ENCODE measurements at places on chromosomes 6 and 20.
A peak's percentile ranks its signal among the peaks of the same experiment; 100 is the strongest.

DNA sequence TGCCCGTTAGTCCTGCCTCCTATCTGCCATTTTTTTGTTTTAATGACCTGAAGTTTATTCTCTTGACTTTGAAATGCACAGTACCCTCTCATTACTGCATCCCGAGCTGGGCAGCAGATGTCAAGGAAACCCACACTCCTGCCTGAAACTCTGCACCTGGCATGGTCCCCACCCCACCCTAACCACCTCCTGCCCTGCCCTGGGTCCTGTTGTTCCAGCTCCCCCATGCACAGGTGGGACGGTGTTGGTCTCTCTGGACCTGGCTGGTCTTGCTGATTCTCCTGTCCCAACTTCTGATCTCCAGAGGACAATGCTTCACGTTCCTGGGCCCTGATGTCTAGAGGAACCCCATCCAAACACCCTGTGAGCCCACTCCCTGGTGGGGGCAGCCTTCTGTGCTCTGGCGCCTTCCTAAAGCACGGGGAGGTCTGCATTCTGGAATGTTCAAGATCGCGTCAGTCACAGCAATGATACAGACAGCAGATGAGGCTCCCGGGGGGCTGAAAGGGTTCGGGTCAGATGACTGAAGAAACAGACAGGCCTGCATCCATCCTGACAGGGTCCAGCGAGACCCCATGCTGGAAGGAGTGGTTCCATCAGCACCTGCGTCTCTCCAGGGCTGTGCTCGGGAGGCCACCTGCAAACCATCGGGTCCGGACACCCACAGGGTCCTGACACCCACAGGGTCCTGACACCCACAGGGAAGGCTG lies 73.6 kb downstream of the ERMARD start:
- DNase-seq, result no peak

- no peak for DNase-seq
Measured at GRCh38 chr6:45212976-45213375, 115.2 kb upstream of the RUNX2 start.

DNA sequence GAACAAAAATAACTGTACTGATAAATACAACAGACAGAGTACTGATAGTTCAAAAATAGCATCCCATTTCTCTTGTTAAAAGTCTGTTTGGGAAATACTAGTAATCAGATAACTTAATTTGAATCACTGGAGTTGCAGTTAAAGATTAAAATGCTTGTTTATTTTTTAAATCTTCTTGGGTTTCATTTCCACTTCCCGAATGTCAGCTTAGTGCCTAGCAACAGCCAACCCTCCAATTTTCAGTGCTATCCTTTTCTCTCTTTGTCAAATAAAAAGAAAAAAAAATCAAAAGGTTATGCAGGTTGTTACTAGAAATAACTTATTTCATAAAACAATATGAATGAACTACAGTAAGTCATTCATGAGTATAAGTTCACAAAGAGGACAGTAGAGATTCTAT lies 257.7 kb upstream of the STXBP5 start:
- no peak for DNase-seq

DNA sequence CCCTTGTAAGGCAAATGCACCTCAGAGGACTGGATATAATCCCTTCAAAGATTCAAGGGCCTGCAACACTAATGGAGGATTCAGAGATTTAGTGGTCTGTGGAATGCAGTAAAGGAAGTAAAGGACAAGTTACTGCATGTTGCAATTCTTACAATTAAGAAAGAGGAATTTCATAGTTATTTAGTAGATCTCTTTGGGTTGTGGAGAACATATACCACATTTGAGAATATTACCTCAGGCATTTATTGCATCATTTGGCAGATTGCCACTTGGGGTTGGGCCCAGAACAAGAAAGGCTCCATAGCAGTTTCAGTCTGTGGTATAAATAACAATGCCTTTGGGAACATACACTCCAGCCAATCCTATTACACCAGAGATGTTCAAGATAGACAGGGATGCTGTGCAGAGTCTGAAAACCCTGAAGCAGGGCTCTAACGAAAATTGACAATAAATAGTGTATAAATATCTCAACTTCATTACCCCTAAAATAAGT lies 20.9 kb upstream of the EPM2A start:
- DNase-seq, result peak; percentile 70

- DNase-seq, result no peak
Measured at GRCh38 chr20:50391444-50392137, 118.6 kb upstream of the PTPN1 start.

GRCh38 chr6:160221423-160221822 lies 37.2 kb downstream of the SLC22A2 start:
- no peak for DNase-seq

- no peak for DNase-seq
Measured at GRCh38 chr6:105485456-105485855, 82.6 kb upstream of the PREP start.

- no peak for DNase-seq
Measured at GRCh38 chr6:26198722-26199056, 111.5 kb downstream of the HFE start.

- no peak for DNase-seq
Measured at GRCh38 chr6:7909323-7910276, 988 bp downstream of the TXNDC5 start.

GRCh38 chr20:63700199-63701050 lies 4.0 kb downstream of the TNFRSF6B start:
- DNase-seq, result no peak

GRCh38 chr20:1876975-1877608 lies 18.1 kb upstream of the SIRPA start:
- DNase-seq, result no peak

- DNase-seq, result no peak
Measured at GRCh38 chr6:157187182-157188083, 135.9 kb downstream of the TMEM242 start.

GRCh38 chr6:135522965-135523692 lies 25.6 kb upstream of the AHI1 start:
- DNase-seq, result no peak

- DNase-seq, result no peak
Measured at GRCh38 chr6:83443516-83443915, 12.7 kb upstream of the ME1 start.

GRCh38 chr20:13130061-13130706 lies 90.9 kb upstream of the ISM1 start:
- no peak for DNase-seq

GRCh38 chr6:106046116-106046853 lies 39.9 kb upstream of the PRDM1 start:
- no peak for DNase-seq

DNA sequence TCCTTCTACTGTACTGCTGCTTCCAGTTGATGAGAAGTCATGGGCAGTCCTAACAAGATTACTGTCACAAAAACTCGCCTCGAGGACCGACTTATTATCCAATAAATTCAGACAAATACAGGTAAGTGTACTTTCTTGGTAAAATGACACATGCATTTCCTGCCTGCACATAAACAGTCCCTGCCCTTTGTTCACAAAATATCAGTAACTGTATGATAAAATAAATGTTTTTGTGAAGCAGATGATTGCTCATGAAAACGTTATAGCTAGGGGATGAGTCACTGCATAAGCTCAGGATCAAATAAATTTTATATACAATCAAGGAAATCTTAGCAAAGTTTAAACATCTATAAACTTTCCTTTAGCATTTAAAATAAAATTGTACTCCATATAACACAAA lies 164.5 kb upstream of the RIPOR2 start:
- DNase-seq, result no peak

DNA sequence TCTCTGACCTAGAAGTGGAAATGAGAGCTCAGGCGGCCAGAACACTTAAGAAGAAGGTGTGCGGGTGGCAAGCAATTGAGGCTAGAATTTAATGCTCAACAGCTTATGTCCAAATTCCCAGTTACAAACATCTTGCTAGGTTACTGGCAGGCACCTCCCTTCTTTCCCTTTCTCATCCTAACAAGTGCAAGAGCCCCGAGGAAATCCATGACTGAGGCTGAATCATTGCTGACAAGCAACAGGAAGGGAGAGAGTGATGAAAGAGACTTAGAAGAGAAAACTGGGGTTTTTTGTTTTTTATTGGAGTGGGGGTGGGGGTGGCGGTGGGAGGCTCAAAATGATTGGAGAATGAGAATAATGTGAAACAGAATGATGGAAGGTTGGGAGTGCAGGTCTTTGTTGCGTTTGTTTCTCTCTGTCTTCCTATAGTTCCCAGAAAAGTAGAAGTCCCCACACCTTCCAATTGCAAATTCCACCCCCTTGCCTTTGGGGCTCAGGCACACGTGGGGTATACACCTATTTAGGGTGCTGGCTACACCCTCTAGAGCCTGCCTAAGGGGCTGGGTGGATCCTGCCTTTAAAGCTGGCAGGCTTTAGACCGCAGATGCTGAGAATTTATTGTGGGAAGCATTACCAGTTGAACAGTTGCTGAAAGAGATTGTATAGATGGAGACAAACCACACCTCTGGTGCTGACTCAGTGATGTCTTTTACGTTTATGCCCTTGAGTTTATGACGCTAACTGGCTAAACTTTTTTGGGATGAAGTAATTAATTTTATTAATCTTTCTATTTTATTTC lies 1.4 kb downstream of the FAM83B start:
- DNase-seq, result no peak

GRCh38 chr6:15892369-15892768 lies 229.5 kb upstream of the DTNBP1 start:
- DNase-seq, result no peak

- no peak for DNase-seq
Measured at GRCh38 chr6:134602123-134602522, 284.2 kb upstream of the SGK1 start.

DNA sequence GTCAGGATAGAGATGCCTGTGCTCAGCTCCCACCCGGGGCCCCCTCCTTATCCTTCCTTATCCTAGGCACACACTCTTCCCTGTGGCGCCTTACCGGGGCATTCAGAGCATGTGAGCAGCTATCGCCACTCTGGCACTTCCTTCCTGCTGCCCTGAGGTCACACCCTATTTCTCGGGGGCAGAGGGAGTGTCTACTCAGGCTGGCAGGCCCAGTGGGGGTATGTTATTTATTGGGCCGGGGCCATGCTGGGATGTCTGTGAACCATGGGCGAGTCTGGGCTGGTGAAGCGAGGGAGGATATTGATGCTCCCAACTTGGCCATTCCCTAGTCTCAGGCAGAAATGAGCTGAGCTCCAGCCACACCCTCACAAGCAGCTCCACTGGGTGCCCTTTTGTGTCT lies 3.9 kb upstream of the LY6G6D start:
- no peak for DNase-seq

DNA sequence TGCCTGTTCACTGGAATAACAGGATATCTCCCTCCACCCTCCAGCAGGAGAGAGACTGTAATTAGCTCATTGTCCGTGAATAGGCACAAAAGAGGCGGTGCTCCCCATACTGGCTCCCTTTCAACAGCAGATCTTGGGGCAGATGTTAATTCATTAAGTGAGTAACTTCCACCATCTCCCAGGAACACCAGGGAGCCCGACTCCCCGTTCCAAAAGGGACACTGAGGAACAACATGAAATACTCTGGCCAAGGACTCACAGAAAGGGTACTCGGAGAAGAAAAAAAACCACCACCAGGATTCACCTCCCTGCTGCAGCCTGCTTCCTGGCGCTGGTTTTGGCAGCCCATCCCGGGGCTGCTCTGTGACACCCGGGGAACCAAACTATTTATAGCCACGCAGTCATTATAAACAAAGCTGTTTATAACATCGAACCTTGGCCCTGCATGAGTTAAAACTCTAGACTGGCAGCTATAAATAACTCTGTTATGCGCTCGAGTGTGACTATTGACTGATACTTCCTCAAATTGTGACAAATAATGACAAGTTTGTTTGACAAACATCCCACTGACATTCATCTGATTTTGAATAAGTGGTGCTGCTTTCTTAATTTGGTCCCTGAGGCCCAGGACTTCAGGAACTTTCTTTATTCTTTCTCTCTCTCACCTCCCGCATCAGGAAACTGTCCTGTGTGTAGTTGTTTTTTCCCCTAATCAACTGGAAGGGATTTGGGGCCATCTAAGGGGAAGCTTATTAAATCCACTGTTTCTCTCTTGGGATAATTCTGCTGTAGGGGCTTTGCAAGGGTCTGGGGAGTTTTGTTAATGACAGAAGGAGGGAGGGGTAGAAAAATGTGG lies 521.6 kb downstream of the CD83 start:
- DNase-seq, result peak; percentile 9

DNA sequence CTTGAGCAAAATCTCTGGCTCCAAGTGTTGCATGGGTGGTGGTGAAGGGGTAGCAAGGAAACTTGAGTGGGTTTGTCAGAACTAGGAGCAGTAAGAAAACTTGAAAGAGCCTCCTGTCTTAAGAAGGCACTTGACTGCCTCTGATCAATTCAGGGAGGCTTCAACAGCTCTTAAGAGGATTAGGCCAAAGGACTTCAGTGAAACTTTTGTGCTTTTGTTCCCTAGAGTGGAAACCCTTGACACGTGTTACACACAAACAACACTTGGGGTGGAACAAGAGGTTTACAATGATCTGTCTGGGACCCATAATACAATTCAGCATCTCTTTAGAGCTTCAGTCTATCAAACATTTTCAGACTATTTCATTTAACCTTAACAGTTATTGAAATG lies 80.1 kb upstream of the ARMC2 start:
- no peak for DNase-seq

GRCh38 chr6:15386756-15387112 lies 140.9 kb downstream of the JARID2 start:
- no peak for DNase-seq

DNA sequence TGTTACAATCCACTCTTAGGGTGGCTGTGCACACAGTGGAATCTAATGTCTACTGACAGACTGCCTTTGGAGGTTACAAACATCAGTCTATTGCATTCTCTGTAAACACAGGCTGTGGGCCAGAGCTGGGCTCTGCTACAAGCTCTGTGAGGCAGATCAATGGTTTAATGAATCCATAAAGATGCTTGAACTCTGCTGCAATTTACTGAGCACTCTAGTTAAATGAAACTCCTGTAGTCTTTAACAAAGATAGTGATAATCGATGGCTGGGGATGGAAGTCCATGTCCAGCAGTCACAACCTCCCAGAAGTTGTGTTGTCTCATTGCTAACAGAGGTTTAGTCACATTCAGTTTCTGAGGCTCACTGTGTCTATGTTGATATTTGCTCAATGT lies 50.5 kb downstream of the SOBP start:
- no peak for DNase-seq

DNA sequence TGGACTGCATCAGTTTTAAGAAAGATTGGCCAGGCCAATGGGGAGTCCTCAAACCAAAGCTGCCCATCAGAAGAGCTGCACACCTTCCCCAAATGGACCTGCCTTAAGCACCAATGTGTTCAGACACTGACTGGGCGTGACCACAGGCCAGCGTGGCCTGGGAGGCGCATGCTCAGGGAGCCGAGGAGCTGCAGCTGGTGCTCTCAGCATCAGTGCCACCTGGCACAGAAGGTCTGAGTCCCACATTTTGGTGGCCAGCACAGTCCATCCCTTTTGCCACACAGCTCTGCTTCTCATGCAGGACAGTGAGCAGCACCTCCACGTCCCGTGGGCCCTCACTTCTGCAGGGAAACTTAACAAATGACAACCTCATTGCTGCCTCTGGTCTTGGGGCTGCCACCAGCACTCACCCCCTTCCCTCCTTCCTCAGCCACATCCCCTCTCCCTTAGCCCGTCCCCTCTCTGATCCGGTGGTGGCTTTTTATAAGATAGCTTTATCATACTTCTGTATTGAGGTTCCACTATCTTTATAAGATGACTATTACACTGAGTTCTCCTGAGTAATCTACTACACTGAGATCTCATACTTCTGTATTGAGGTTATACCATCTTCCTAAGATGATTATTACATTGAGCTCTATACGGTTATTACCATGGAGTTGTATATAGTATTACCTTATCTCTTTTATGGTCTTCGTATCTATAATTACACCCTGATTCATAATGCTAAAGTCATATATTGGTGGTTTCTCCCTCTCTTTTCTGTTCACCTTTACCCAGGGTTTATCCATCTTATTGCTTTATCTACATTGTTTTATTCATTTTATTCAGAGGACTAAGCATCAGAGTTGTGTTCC lies 109.1 kb downstream of the TOX2 start:
- DNase-seq, result no peak

Data from HFF-Myc (cell line).